ENCODE measurements at places on chromosomes 11 and 22.
A peak's percentile ranks its signal among the peaks of the same experiment; 100 is the strongest.

DNA sequence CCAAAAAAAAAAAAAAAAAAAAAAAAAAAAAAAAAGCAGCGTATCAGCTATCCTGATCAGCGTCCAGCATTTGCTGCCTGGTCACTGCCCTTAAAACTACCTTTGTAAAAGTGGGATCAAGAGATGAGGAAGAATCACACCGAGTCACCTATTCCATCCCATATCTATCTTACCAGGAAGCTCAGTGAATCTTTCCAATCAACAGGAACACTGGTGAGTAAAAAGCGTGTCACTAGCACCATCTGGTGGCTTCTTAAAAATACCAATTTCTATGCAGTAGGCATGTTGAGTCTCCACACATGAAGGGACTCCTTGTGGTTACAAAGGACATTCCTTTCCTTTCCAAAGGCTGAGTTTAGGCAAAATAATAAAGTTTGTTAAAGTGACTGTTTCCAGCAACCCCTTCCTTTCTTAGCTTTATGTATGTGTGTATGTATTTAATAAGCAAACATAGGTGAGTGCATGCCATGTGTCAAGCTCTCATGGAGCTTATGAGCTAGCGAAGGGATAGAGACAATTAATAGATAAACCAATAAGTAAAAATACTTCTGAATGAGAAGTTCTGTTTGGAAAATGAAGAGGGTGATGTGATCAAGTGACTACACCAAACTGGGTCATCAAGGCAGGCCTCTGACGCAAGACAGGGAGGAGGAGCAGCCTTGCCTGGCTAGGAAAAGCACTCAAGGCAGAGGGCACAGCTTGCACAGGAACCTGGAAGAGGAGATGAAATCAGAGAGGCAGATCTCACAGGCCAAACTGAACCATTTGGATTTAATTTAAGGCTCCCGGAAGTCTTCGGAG, 13.9 kb upstream of the TP53AIP1 start:
- peak; percentile 71 for DNase-seq

- DNase-seq = no peak
These were observed 18.8 kb upstream of the RTL6 start for GRCh38 chr22:44516841-44517240.

- peak; percentile 99 for DNase-seq
These were observed at the start of gene RNF141 for GRCh38 chr11:10540915-10541560. Gene RNF141 (minus strand): TSS chr11:10541187. CDS start chr11:10534158, 7,029 bp downstream.

DNA sequence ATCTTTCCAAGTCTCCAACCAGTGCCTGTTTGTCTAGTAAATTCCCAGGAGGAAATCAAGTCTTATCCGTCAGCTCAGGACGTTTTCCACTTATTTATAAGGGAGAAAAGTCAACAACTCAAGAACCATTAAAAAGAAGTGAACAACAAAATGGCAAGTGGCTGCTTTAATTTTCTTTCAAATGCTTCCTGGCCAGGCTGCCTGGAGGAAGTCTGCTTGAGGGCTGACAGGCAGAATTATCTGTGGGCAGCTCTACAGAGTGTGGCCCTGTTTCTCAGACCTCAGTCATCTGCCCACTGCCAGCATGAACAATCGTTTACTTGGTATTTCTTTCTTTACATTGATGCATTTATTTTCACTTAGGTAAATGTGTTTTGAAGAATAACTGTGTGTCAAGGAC, 281.9 kb upstream of the ISX start:
- DNase-seq = no peak

GRCh38 chr11:131811383-131811782, 441.0 kb downstream of the NTM start:
- no peak for DNase-seq

DNA sequence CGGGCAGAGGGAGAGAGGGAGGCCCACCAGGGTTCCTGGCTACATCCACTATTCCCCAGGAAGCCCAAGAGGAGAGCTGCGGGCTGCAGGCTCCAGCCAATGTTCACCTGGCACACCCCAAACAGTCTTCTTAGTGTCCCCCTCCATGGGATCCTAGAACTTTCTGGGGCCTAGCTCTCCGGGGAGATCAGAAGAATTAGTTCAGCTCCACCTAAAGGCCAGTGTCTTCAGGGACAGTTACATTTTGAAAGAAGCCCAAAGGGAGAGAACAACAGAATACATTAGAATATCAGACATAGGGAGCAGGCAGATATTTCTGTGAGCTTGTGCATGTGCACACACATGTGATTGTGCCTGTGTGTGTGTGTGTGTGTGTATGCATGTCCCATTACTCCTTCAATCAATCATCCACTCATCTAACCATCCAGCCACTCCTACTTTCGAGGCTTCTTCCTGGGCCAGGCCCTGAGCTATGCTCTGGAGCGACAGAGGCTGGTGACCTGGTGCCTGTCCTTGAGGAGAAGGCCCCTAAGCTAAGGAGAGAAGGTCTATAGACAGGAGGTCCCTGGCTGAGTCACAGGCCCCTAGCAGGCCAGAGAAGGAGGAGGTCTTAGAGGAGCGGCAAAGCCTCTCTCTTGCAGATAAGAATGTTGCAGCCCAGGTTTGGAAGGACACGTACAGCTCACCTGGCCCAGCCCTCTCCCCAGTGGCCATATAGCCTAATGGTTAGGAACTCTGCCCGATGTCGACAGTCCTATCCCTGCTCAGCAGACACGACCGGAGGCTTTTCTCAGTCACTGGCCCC, 165.5 kb downstream of the DSCAML1 start:
- DNase-seq = no peak

DNA sequence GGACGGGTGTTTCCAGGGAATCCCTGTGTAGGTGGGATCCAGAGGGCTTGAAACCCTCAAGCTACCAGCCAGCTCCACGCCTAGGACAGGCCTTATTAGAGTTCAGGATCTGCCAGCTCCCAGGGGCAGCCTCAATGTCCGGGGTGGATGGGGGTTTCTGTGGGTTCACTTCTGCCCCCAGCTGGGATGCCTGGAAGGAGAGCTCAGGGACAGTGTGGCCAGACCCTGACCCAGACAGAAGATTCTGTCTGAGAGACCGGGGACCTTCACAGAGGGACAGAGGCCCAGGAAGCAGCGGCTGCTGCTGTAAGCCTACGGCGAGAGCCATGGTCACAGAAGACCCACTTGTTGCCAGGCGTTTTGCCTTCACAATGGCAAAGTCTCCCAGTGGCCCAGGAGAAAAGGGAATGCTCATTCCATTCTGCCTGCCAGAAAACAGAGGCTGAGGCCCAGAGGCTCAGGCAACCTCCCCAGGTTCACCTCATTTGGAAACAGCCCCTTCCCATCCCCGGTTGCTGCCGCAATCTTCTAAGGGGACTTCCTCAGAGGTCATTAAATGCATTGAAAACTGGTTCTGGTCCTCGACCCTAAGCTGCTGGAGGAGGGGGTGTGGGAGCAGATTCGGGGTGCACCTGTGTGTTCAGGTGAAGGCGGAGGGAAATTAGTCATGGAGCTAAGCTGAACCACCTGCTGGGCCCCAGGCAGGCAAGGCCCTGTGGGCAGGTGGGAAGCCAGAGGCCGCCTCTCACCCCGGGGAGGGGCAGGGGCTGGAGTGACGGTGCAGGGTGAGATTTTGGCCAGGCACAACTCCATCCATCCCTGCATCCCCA, 4.9 kb upstream of the KRTAP5-6 start:
- no peak for DNase-seq

DNA sequence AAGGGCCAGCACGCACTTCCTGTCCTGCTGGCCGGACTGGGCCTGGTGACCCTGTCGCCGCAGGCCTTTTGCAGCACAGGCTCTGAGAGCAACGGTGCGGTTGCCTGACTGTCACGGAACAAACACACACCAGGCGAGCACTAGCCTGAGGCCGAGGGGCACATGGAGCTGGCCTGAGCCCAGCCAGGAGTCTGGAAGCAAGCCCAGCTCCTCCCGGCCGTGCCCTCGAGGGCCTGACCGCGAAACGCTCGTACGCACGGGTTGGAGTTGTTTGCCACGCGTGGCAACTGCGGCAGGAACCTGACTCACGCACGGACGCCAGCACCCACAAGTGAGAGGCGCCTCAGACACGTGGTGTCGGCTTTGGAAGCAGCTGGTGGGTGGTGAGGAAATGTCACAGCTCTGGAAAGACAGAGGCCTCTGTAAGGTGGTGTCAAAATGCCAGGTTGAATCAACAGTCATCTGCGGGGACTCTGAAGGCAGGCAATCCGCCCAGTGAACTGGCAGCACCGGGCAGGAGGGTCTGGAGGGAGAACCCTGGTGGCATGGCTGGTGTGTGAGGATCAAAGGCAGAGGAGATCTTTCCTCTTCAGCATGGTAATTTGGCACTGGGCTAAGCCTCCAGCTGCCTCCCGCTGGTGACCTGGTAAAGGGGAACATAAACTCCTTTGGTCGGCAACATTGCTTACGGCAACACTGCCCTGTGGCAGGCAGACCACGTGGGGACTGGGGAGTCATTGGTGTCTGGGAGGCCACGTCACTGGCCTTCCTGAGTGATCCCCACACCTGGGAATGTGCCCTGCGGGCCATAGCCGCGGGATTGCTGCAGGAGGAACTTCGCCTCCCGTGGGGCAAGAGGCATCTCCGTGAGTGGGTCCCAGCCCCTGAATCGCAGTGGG, 15.3 kb upstream of the IL17REL start:
- DNase-seq = no peak

GRCh38 chr11:31424652-31425051, 55.0 kb downstream of the DNAJC24 start:
- DNase-seq = no peak

GRCh38 chr11:25485315-25485714, 846.6 kb upstream of the ANO3 start:
- no peak for DNase-seq

DNA sequence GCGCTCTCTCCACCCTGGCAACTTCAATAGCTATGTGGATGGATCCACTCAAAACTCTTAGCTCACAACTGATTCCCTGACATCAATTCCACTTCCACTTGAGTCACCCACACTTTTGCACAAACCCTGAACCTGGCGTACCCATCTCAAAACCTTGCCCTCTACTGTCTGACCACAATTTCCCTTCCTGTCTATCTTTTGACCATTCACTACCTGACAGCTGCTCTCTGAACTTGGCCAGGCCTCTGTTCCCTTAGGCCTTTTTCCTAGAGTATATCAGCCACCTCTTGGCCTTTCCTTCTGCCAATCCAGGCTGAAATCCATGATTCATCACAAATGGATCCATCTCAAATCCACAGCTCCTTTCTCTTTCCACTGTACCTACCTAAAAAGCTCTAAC, 106.0 kb downstream of the RPL27A start:
- DNase-seq = no peak

GRCh38 chr11:65316227-65317024, 1.8 kb downstream of the CDC42EP2 start:
- DNase-seq = peak; percentile 47

DNA sequence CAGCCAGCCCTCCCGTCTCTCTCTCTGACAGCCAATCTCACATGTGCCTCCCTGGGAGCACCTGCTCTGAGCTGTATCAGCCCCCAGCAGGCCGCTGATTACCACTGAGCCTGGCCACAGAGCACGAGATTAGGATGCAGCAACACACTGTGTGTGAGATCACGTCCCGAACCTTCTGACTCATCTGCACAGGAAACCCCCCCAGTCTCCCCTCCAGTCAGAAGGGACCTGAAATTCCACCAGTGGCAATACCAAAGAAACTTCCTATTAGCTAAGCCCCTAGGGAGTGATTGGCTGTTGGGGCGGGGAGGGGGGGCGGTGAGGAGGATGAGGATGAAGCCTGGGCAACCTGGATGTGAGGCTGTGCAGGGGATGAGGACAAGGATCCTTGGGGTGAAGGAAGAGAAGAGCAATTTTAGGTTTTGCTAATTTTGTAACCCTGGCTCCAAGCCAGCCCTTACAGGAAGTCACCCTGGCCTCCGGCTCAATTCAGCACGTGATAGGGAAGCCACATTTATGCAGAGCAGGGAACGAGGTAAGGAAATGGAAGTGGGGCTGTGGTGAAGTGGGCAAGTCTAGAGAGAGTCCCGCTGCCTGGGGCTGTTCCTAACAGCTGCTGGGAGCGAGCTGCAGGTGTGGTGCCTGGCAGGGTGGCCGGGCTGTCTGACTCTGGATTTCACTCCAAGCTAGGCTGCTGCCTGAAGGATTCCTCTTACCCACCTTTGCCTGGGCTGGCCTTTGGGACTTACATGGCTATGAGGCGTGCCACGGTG, 1.9 kb downstream of the SLC43A3 start:
- no peak for DNase-seq

DNA sequence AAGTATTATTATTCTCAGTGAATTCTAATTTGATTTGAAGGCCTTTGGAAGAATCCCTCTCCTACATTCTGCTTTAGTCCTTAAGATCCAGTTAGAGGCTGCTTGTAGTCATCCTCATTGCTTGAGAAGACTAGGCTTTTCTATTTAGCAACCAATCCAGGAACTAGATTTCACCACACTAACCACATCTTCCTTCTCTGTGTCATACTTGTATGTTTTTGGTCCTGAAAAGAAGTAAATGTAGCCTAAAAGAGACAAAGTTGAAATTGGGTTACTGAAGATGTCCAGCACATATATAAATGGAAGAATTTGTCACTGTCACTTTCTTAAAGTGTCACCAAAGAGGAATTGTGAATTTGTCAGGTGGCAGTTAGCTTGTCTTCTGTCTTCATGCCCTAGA, 46.6 kb upstream of the MMP7 start:
- no peak for DNase-seq
